GM23248 (cell line): ENCODE measurements at places on chromosomes 16 and 17. TPM values are rescaled to one million over a fixed set of nuclear protein-coding genes. Genes with fewer than 3 reads are reported as not detected.

VAT1L gene
- total RNA-seq = 6.2 and 7.1 TPM in 2 replicates

TSPAN10 gene
- total RNA-seq = 2.6 and 3.9 TPM in 2 replicates

QPRT gene
- total RNA-seq = 0.32 TPM in 1 of 2 replicates, not detected in the other

DNA sequence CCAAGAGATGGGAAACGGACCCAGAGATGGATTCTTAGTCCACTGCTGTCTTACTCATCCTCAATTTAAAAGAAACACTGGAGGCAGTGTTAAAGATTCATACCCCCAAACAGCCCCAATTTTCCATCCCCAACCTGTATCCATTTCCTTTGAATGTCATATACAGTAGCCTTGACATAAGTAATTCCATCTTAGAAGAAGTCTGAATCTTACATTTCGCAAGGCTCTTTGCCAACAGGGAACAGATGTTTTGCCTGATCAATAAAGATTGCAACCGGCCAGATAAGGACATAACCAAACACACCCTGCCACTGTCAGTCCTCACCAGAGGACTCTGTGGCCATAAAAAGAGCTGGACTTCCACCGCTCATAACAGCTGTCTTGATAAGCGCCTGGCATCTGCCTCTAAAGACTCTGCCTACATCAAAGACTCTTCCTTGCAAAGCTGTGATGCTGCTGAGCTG, 59.0 kb upstream of the MED9 start:
- H3K4me3 ChIP-seq = no peak overlapping the region
- H3K27ac ChIP-seq = no peak overlapping the region
- no peaks in the 10 kb centered on the region for H3K27me3 ChIP-seq

- H3K36me3 ChIP-seq = no peaks in the 10 kb centered on the region
- H3K4me3 ChIP-seq = peak overlapping the region; percentile 94
- peak; percentile 82 for DNase-seq
- H3K4me1 ChIP-seq = peaks cover 13% of the 10 kb centered on the region
- peak overlapping the region; percentile 94 for H3K27ac ChIP-seq
- H3K27me3 ChIP-seq = no peaks in the 10 kb centered on the region
These were observed 508 bp downstream of the FLCN start for GRCh38 chr17:17236295-17237025.

DNA sequence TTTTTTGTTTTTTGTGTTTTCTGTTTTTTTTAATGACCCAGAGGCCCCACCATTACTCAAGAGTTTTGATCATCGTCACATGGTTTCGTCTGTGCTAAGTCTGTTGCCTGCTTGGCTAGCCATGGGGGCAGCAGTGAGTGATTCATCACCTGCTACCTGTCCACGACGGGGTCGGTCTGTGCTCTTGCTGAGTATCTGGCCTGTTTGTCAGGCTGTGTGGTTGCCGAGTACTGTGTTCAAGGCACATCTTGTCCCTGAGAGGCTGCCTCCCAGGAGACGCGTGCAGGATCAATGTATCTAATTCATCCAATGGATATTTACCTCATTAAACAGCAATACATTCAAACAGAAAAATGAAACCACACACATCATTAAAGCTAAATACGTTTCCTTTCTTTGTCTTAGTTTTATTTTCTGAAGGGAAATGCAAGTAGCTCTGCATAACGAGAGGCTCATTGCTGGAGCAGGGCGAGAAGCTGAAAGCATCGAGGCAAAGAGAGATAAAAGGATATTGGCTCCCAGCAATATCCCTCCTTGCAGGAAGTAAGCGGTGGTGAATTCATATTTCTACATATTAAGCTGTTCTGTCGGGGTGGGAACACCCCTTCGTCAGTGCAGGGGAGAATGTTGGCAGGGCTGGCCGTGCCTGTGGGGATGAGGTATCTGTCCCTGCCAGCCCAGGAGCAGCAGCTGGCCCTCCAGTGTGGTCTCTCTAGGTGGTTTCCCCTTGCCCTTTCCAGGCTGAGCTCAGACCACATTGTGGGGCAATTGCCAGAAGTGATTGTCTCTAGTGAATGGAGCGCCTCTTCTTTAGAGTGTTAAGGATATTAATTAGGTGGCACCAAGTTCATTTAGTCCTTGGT, 166.2 kb upstream of the ASIC2 start:
- DNase-seq = no peak
- no peaks in the 10 kb centered on the region for H3K36me3 ChIP-seq
- no peak overlapping the region for H3K27ac ChIP-seq
- H3K4me3 ChIP-seq = no peak overlapping the region

DNA sequence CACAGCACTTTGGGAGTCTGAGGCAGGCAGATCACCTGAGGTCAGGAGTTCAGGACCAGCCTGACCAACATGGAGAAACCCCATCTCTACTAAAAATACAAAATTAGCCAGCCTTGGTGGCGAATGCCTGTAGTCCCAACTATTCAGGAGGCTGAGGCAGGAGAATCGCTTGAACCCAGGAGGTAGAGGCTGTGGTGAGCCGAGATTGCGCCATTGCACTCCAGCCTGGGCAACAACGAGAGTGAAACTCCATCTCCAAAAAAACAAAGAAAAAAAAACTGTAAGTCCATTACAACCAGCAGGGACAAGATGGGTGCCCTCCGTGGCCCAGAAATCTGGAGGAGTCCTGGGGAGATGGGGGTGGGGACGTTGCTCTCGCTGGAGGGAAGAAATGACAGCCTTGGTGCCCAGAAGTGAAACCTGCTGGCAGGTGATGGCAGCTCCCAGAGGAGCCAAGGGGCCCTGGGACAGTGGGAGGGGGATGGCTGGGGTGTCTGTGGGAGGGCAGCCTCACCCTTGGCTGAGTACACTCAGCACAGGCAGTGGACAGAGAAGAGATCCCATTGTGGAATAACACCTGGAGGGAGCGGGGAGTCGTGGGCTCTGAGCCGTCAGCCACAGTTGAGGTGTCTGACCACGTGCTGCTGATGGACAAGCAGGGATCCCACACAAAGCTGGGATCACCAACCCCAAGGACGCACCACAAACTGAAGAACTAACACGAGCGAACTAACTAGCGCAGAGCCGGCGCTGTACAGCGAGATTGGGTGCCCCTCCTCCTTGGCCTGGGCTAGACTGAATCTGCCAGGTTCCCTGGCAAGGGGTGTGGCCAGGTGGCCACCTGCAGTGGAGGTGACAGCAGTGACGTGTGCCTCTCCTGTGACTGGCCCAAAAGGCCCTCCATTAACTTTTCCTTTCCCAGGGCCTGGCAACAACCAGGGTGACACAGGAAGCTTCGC, 46.9 kb upstream of the BAHCC1 start:
- no peaks in the 10 kb centered on the region for H3K27me3 ChIP-seq
- H3K4me3 ChIP-seq = no peak overlapping the region
- no peaks in the 10 kb centered on the region for H3K36me3 ChIP-seq
- DNase-seq = no peak

DNA sequence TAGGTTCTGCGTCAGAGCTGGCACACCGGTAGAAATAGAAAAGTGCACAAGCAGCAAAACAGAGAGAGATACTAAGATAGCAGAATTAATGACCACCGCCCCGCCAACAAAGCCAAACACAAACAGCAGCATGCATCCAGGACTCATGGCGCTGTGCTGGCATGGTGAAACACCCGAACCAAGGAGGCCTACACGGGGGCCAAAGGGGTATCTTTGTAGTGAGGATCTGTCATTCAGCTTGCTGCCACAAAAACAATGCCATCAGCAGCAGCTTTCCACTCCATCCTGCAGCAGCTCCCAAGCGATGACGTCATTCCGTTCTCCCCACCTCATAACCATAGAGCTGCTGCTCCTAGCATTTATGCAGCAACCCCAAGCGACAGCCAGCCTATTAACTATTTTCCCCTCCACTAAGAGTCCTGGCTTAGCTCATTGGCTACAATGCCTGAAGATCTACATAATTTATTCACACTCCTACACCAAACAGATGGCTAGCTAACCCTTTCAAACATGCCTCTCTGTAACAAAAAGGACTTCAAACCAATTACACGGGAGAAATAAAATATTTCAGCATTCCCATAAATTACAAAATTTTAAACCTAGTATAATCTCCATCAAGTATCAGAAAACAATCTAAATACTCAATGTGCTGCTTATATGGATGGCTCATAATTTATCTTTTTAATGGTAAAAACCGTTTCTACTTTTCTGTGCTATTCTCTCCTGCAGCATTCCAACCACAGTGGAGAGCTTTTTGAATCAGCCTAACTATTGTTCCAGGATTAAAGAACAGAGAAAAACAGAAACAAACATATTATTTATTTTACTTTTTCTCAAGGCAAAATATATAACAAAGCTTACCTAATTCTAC, 73.9 kb downstream of the SPAG9 start:
- H3K27me3 ChIP-seq = no peaks in the 10 kb centered on the region
- peak overlapping the region; percentile 55 for H3K4me3 ChIP-seq
- peak; percentile 88 for DNase-seq
- peaks cover 38% of the 10 kb centered on the region for H3K4me1 ChIP-seq
- 0 out of 2 replicates have a peak, but pooled peaks cover 6% of the 10 kb centered on the region for H3K36me3 ChIP-seq
- peak overlapping the region; percentile 57 for H3K27ac ChIP-seq

GRCh38 chr16:85754413-85754812, 3.5 kb upstream of the C16orf74 start:
- no peak overlapping the region for H3K27ac ChIP-seq
- H3K27me3 ChIP-seq = no peaks in the 10 kb centered on the region
- 0 out of 2 replicates have a peak, but pooled peaks cover 12% of the 10 kb centered on the region for H3K4me1 ChIP-seq
